ENCODE measurements at places on chromosomes 12 and 14.

DNA sequence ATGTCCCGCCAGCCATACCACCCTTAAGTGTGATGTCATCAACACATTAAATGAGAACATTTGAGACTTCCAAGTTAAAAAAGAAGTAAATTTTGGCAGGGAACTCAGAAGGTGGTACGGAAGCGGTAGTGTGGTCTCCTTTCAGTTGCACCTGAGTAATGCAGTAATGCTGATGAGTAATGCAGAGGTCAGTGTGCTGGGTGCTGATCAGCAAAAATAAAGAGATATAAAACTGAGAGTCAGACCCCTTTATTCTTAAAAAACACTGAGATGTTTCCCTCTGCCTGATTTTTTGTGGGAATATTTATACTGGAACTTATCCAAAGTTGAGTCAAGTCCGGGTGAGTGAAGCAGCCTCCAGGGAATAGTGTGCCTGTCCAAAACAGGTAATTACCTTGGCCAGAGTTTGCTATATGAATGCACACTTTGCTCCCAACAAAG is 370.6 kb upstream of the PRICKLE1 start:
- DNase-seq, result no peak

GRCh38 chr12:120614848-120615247 is 25.6 kb upstream of the CABP1 start:
- no peak for DNase-seq

DNA sequence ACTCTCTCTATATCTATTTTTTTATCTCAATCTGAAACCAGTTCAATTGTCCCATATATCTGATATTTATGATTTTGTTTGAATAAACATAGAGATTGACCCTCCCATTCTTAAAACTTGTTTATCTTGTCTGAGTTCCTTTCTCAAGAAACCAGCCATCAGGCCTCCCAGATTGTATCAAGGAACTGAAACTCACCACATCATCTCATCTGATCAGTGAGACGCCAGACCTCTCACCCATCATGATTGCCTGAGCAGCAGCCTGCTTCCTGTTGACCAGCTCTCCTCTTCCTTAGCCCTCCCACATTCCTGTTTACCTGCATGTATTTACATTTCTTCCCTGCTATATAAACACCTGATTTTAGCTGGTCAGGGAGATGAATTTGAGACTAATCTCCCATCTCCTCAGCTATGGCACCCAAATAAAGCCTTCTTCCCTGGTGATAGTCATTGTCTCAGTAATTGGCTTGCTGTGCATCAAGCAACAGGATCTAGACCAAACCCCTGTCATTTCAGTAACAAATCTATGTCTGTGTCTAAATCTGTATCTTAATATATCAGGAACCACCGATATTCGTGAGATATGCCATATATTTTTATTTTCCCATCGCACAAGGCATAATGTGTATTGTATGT is 323.6 kb downstream of the TMTC2 start:
- no peak for DNase-seq

DNA sequence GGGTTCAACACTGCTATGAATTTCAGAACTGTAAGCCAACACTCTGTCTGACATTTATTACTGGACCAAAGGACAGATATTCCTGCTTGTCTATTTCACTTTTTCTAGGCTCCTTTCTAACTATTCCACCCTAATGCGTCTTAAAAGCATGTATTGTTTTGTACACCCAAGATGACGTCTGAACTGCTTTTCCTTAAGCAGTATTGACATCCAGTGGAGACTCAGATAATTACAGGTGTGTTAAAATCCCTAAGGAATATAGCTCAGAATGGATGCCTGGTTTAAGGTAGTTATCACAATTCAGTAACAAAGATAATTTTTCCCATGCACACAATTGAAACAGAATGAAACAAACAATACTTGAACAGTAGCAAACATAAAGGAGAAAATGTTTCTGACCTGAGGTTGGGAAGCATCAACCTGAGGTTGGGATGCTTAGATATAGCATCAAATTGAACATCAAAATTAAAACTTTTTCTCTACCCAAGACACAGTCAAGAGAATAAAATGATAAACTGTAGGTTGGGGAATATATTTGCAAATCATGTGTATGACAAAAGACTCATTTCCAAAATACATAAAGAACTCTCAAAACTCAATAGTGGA is 93.7 kb upstream of the PTPRR start:
- DNase-seq, result no peak

DNA sequence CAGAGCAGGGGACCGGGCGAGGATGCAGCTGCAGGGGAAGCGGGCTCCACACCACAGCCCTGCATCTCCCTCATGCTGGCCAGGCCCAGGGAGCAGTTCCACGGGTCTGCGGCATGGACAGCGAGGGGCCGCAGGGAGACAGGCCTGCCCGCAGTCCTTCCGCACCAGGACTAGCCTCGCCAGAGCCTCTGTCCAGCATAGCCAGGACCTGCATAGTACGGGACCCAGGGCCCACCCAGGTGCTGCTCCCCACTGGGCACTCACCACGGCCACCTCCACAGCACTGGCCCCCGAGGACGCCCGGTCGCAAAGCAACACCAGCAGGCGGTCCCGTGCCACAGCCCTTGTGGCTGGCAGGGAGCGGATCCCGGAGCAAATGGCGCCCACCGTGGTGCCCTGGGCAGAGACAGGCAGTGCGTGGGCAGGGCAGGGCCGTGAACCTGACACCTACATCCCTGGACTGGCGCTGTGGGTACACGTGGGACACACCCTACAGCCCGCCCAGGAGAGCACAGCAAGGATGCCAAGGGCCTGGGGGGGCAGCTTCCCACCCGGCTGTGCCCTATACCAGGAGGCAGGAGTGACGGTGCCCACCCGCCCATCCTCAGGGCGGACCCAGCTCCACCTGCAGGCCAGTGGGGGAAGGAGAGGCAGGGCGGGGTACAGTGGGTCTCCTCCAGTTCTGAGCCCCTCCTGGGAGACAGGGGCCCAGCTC is 23.8 kb downstream of the JAG2 start:
- DNase-seq, result no peak

GRCh38 chr12:72256725-72257124 is 15.4 kb upstream of the TRHDE start:
- no peak for DNase-seq

GRCh38 chr12:51020448-51021182 is 5.6 kb downstream of the SLC11A2 start:
- DNase-seq, result no peak

- no peak for DNase-seq
Measured at GRCh38 chr12:117527479-117527855, 166.0 kb upstream of the NOS1 start.

DNA sequence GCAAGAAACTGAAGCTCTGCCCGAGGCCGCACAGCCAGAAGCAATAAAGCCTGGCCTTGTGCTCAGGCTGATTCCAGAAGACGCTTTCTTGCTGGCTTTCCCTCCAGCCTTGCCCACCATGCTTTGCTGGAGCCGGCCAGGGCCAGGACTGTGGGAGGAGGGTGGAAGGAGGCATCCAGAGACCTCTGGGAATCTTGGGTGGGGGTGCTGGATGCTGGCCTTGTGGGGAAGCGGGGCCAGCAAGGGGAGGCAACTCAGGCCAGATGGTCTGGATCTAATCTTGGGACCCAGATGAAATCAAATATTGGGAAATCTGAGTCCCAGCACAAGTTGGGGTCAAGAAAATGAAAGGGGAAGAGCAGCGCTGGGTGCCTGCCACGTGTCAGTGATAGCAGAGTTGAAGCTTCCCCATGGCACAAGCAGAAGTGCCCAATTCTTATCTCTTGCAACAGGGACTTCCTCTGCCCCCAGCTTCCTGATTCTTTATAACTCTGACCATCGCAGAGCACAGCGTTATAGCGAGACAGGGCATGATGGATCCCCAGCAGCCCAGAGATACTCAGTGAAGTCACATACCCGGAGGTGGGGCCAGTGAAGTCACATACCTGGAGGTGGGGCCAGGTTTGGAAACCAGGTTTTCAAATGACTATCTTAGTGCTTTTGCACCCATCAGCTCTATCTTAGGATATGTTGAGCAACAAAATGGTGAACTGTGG is 6.4 kb upstream of the RABGGTA start:
- no peak for DNase-seq

GRCh38 chr12:32369202-32369601 is 30.2 kb upstream of the FGD4 start:
- no peak for DNase-seq

GRCh38 chr12:43807386-43807785 is 1.3 kb upstream of the TWF1 start:
- DNase-seq, result no peak

GRCh38 chr12:30811966-30812365 is 57.2 kb upstream of the CAPRIN2 start:
- no peak for DNase-seq

- no peak for DNase-seq
Measured at GRCh38 chr14:78335531-78335930, 165.4 kb downstream of the NRXN3 start.

- no peak for DNase-seq
Measured at GRCh38 chr14:55588259-55588699, 8.3 kb downstream of the KTN1 start.

DNA sequence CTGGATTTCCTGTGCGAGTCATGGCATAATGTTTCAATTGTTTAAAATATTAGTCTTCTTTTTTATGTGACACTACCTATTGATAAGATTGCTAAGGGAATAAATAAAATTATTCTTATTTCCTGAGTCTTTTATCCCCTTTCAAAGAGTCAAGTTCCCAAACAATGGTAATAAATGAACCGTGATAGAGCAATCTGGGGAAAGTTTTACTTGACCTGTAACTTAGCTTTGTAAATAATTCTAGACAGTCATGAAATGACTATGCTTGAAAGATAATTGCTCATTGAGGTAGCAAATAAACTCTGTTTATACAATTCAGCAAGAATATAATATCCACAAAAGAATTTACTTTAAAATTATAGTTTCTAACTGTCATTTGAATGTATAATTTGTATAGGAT is 82.1 kb downstream of the TSPAN8 start:
- DNase-seq, result no peak

DNA sequence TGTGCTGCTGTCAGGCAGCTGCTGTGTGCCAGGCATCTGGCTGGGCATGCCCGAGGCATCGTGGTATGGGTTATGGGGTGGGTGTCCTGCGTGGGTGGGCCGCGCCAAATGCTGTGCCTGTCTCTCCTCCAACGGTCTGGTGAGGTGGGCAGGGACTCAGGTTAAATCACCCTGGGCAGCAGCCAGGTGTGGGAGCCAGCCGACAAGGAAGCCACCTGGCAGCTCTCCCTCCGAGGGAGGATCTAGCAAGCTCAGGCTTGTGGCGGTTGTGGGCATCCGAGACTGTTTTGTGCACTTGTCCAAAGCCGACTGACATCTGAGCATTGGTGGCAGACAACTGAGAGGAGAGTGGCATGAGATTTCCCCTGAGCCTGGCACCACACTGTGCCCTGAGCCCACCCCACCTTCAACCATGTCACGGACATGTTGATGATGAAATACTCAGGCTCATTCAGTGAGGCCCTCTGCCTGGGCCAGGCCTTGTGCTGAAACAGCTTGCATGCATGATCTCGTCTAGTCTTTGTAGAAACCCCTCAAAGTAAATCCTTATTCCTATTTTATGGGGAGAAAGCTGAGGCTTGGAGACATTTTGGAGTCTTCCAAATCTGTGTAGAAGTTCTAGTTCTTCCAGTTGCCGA is 181.8 kb upstream of the MYL2 start:
- DNase-seq, result no peak

GRCh38 chr14:61555056-61555838 is 140.1 kb upstream of the HIF1A start:
- DNase-seq, result no peak

GRCh38 chr12:47276621-47277309 is 197.0 kb upstream of the AMIGO2 start:
- peak; percentile 81 for DNase-seq

- DNase-seq, result no peak
Measured at GRCh38 chr14:20578784-20579502, 8.9 kb downstream of the RNASE11 start.

- no peak for DNase-seq
Measured at GRCh38 chr14:96269359-96269710, 13.3 kb downstream of the BDKRB1 start.

- no peak for DNase-seq
Measured at GRCh38 chr14:103524002-103524935, 1.6 kb upstream of the CKB start.

DNA sequence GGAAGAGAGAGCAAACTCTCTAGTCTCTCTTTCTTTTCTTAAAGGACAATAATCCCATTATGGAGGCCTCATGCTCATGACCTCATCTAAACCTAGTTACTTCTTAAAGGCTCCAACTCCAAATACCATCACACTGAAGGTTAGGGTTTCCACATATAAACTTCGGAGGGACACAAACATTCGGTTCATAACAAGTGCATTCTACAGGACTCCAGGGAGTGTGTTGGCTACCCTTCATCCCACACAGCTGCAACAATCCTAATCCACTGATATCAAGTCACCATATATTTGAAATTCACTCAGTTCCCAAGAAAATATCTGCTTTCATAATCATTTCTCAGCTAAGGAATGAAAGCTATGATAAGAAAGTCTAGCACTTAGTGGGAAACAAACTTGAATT is 265.9 kb upstream of the PLEKHG7 start:
- DNase-seq, result no peak

DNA sequence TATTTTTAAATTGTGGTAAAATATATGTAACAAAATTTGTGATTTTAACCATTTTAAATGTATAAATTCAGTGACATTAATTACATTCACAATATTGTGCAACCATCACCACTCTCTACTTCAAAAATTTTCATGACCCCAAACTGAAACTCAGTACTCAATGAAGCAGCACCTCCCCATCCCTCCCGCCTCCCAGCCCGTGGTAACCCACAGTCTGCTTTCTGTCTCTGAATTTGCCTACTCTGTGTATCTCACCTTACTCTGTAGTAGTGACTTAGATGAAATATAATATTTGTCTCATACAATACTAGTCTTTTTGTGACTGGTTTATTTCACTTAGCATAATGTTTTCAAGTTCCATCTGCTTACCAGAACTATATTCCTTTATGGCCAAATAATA is 36.2 kb downstream of the EML1 start:
- no peak for DNase-seq

- no peak for DNase-seq
Measured at GRCh38 chr12:10716704-10717315, 6.3 kb downstream of the YBX3 start.

GRCh38 chr14:75232597-75232996 is 46.0 kb upstream of the FOS start:
- peak; percentile 63 for DNase-seq

GRCh38 chr14:92880851-92881250 is 42.1 kb upstream of the CHGA start:
- no peak for DNase-seq

- no peak for DNase-seq
Measured at GRCh38 chr14:31154956-31155355, 52.6 kb downstream of the HECTD1 start.

- peak; percentile 78 for DNase-seq
Measured at GRCh38 chr14:76953311-76953945, 75.1 kb downstream of the IRF2BPL start.

- no peak for DNase-seq
Measured at GRCh38 chr12:10341892-10342509, 34.3 kb downstream of the KLRD1 start.

GRCh38 chr14:95679148-95679815 is 6.9 kb upstream of the TCL1B start:
- no peak for DNase-seq

GRCh38 chr12:27303139-27304111 is 29.2 kb upstream of the BMAL2 start:
- DNase-seq, result no peak

DNA sequence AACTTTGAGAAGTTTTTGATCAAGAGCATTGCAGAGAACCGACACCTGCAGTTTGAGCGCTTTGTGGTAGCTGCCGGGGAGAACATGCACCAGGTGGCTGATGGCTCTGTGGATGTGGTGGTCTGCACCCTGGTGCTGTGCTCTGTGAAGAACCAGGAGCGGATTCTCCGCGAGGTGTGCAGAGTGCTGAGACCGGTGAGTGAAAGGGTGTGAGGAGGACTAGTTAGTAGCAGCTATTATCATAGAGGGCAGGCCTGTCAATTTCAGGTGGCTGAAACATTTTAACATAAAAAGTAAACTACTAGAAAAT is 27.0 kb upstream of the HIGD1C start:
- no peak for DNase-seq
